ENCODE measurements at places on chromosomes 7 and 10. TPM values are rescaled to one million over a fixed set of nuclear protein-coding genes. Genes with fewer than 3 reads are reported as not detected.

GRCh38 chr10:33871061-33871956 lies 536.8 kb upstream of the NRP1 start:
- DNase-seq, result no peak

GRCh38 chr10:116490028-116490662 lies 55.6 kb upstream of the PNLIP start:
- no peak for DNase-seq

GRCh38 chr7:158461824-158462223 lies 125.8 kb downstream of the PTPRN2 start:
- DNase-seq, result no peak

- DNase-seq, result no peak
These were observed 64.2 kb downstream of the DIP2C start for GRCh38 chr10:625333-625696.

GRCh38 chr7:107208024-107208521 lies 39.3 kb downstream of the HBP1 start:
- peak; percentile 11 for DNase-seq

DNA sequence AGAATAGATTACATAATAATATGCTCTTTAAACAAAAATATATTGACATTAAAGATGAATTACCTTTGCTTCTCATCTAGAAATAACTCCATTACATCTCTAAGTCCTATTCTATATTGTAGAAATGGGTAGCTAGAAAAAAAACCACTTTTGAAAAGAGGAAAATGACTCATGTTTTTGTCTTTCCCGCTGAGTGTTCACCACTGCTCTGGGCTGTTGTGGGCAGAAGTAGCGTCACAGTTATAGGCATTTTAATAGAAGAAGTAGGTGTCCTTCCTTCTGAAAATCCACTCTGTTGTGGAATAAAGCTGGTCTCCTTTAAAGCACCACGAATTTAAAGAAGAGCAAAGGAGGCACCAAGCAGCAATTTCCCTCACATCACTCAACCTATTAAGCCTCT lies 117.6 kb upstream of the NFE2L3 start:
- no peak for DNase-seq

- DNase-seq, result no peak
These were observed 215.5 kb downstream of the PCDH15 start for GRCh38 chr10:54585572-54585971.

GRCh38 chr7:70053989-70054388 lies 455.7 kb downstream of the AUTS2 start:
- DNase-seq, result no peak

DNA sequence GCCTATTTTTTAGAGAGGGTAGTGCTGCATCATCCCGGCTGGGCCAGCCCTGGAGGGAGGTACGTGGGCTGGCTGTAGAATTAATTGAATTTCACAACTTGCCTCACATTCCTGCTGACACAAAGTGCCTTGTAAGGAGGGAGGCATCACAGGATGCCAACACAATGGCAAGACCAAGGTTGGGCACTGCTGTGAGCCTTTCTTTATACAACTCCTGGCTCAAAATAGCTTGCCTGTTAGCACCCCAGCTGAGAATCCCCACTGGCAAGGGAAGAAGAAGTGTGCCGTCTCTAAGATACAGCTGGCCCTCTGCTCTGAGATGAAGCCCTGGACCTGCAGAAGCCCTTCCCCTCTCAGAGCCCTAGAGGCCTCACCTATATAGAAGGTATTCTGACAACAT lies 873.9 kb downstream of the GRID1 start:
- no peak for DNase-seq

DNA sequence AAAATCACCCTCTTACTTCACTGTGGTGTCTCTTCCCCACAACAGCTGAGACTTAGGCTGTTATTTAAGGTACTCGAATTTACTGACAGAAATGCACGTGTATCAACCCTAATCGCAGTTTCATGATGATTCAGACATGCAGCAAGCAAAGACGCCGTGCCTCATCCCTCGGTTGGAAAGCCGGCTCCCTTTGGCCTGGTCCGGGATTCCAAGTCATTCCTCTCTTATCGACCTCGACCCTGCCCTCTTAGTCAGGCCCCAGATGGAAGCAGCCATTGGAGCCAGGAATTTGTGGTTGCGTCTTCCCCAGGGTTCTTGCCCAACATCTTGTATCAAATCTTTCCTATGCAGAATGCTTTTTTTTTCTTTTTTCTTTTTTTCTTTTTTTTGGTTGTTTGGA lies 229.5 kb downstream of the GATA3 start:
- DNase-seq, result no peak

GRCh38 chr10:36720895-36721294 lies 404.5 kb upstream of the ANKRD30A start:
- DNase-seq, result no peak

DNA sequence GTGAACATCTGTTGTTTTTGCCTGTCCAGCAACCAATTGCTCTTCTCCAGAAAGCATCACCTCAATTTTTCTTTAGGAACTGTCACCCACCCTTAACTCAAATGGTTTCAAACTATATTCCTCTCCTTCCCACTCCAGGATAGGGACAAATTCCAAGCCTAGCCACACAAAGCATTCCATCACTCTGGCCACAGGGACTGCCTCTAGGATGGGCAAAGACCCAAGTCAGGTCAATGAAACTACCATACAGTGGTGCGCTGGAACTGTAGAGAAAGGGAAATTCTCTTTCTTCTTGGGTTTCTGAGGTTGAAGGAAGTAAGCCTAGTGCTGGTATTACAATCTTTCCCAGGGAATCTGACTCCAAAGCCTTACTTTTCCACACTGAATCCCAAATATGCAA lies 3.6 kb downstream of the MICU1 start:
- no peak for DNase-seq

- no peak for DNase-seq
These were observed 88.9 kb downstream of the IPMK start for GRCh38 chr10:58178811-58179210.

DNA sequence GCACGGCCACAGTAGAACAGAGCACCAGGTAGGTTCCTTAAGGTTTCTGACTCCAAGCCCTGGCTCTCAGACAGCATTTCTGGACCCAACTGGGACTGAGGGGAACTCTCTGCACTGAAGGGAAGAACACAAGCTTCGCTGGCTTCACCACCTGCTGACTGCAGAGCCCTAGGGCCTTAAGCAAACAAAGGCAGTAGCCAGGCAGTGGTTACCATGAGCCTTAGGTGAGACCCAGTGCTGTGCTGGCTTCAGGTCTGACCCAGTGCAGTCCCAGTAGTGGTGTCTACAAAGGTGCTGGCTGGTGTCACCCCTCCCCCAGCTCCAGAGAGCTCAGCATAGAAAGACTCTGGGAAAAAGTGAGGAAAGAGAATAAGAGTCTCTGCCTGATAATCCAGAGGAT lies 59.5 kb downstream of the SIRT1 start:
- no peak for DNase-seq

- DNase-seq, result no peak
These were observed 15.1 kb upstream of the GPR15LG start for GRCh38 chr10:84158550-84158949.

DNA sequence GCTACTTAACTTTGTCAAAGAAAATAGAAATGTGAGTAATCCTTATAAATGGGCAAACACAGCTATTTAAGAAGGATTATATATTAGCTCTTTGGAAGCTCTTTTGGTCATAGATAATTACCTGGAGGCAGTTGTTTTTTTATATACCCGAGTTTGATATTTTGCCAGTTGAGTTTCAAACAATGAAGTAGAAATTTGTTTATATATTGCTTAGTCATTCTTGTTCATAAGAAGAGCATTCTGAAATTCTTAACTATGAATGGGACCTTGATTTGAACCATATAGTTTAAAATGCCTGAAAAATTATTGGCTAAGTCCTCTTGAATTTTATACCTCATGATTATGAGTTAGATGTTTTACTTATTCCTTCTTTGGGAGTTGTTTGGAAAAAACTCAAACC lies 36.4 kb downstream of the MINPP1 start:
- DNase-seq, result no peak

- no peak for DNase-seq
These were observed 38.7 kb downstream of the FAM107B start for GRCh38 chr10:14736043-14736442.

- no peak for DNase-seq
These were observed 73.4 kb upstream of the CTBP2 start for GRCh38 chr10:125233726-125234125.

GRCh38 chr7:92135052-92135889 lies 994 bp upstream of the CYP51A1 start:
- no peak for DNase-seq

GRCh38 chr10:90373911-90374310 lies 483.9 kb downstream of the HTR7 start:
- DNase-seq, result no peak

DNA sequence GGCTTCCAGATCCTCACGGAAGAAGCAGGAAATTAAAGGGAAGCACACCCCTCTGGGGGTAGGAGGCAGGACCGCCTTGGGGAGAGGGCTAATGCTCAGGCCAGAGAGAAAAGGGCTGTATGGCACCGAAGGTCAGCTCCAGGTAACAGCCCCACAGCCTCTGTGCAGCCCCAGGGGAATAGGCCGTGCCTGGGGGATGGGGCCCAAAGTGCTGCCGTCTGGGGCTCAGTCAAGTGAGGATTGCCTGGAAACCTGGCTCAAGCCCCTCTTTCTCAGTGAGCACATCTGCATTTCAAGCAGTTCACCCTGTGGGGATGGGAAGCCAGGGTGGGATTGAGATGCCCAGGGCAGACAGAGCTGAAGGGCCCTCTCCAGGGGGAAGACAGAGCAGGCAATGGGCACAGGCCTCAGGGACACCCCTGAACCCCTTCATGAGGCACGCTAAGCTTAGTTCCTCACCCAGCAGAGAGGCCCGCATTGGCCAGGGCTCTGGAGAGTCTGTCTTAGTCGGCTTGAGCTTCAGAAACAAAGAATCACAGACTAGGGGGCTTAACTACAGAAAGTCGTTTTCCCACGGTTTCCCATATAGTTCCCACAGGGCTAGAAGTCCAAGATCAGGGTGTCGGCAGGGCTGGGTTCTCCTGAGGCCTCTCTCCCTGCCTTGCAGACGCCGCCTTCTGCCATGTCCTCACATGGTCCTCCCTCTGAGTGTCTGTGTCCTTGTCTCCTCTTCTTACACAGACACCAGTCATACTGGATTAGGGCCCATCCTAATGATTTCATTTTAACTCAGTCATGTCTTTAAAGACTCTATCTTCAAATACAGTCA lies 118.2 kb downstream of the PTPN20 start:
- no peak for DNase-seq

Gene FAM25G
- not detected for polyA plus RNA-seq

Gene OPN1SW
- polyA plus RNA-seq, result 1.5 TPM

Gene LLCFC1
- polyA plus RNA-seq, result 0.52 TPM

Gene THSD7A
- polyA plus RNA-seq, result 5.6 TPM

Gene TBL2
- polyA plus RNA-seq, result 48.7 TPM

Gene MBL2
- not detected for polyA plus RNA-seq

Gene ZNF365
- 0.43 TPM for polyA plus RNA-seq

Gene RAB19
- not detected for polyA plus RNA-seq

Gene CPED1
- polyA plus RNA-seq, result 15.4 TPM

Gene CALML5
- 4.9 TPM for polyA plus RNA-seq

Gene SLC13A1
- not detected for polyA plus RNA-seq

Gene CCDC172
- not detected for polyA plus RNA-seq

Gene PRSS37
- polyA plus RNA-seq, result not detected

Gene CALCR
- 7.2 TPM for polyA plus RNA-seq
